ENCODE measurements at places on chromosomes 1 and 21.
A peak's percentile ranks its signal among the peaks of the same experiment; 100 is the strongest.

GRCh38 chr1:27527223-27527889 lies 37.4 kb upstream of the WASF2 start:
- DNase-seq, result peak; percentile 66

GRCh38 chr1:12034381-12034801 lies 15.1 kb downstream of the MIIP start:
- DNase-seq, result no peak

- DNase-seq, result no peak
These were observed 3.2 kb upstream of the C1orf74 start for GRCh38 chr1:209787551-209787950.

DNA sequence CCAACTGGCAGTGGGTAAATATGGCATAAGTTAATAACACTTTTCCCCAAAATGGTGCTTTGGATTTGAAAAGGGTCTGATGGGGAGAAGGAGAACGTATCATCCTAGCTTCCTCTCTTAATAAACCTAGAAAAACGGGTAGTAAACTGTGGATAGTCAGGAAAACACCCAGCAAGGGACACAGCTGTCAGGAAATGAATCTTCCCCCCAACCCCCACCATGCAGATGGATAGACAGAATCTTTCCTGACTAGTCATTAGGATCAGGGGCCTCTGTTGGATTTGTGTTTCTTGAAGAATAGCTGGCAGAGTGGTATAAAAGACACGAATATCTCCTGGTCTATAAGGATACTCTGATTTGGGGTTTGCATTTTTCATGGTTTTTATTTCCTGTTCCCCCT lies 22.5 kb upstream of the LAX1 start:
- no peak for DNase-seq

DNA sequence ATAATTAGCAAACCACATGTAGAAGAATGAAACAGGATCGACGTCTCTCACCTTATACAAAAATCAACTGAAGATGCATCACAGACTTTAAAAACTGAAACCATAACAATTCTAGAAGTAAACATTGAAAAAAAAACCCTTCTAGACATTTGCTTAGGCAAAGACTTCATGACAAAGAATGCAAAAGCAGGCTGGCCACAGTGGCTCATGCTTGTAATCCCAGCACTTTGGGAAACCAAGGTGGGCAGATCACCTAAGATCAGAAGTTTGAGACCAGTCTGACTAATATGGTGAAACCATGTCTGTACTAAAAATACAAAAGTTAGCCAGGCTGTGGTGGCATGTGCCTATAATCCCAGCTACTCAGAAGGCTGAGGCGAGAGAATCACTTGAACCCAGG lies 1351.7 kb downstream of the MRPL39 start:
- DNase-seq, result no peak

GRCh38 chr1:66452162-66452561 lies 81.8 kb upstream of the SGIP1 start:
- DNase-seq, result no peak

Measured in nephron progenitor cell (in vitro differentiated cells).